Activated T-cell treated with anti-CD3 and anti-CD28 coated beads, Interleukin-2, amount 50 U/mL, for 4 hours (primary cell): ENCODE measurements at places on chromosomes 6 and 20. TPM values are rescaled to one million over a fixed set of nuclear protein-coding genes. Genes with fewer than 3 reads are reported as not detected.
A peak's percentile ranks its signal among the peaks of the same experiment; 100 is the strongest.

Gene C6orf163
- 0.71 TPM for total RNA-seq

Gene BMP6
- not detected for total RNA-seq

Gene CAGE1
- 0.13 TPM for total RNA-seq

Gene GATA5
- not detected for total RNA-seq

Gene FITM2
- 2.1 TPM for total RNA-seq

DNA sequence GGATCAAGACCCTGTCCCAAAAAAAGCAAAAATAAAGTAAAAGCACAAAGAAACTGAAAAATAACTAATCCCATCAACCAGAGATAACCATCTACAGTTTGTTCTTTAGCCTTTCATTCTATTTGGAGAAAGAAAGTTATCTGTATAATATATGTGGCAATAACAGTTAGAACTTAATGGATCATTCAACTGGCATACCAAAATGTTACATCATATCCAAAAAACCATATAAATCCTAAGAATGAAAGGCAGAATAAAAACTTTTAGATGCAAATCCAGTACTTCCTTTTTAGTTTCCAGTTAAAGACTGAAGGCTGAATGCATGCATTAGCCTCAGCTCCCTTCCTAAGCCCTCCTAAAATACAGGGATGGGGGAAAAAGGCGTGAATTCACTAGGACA is 25.2 kb downstream of the ILRUN start:
- no peak for DNase-seq

DNA sequence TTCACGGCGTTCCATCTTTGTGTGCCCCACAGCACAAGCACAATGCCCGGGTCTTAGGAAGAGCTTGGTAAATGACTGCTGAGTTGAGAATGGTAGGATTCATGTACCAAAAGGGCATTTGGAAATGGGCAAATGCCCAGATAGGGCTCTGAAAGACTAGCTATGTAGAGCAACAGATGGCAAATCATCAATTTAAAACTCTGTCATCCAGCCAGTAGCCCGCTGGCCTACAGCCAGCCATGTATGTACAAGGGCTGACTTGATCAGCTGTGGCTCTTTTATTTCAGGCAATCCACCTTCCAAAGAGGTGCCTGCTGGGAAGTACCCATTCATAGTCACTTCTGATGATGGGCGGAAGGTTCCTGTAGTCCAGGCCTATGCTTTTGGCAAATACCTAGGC is 35.1 kb downstream of the NT5E start:
- DNase-seq = no peak

DNA sequence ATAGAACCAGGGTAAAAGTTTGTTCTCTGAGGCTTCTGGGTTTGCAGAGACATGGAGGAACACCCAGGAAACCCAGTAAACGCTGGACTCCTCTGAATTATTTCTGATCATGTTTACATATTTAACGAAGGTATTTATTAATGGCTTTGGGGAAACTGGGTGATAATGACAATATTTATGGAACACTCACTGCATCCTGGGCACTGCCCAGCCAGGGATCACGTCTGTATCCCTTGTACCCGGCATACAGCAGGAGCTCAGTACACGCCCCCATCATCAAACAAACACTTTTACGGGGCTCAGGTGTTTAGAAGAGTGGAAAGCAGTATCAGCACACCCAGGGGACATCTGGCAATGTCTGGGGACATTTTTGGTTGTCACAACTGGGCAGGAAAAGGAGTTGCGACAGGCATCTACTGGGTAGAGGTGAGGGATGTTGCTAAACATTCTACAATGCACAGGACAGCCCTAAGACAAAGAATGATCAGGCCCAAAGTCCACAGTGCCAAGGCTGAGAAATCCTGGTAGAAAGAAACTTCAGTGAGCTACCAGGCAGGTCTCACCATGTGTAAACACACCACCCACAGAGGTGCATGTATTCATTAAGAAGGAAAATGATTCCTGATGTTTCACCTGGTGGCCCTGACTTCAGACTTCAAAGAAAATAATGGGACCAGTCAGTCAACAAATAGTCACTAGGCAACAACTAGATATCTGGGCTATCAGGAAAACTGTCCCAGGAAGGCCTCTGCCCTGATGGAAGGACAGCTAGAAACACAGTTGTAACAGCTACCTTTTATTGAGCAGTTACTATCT is 35.3 kb downstream of the ZMYND8 start:
- DNase-seq = no peak

DNA sequence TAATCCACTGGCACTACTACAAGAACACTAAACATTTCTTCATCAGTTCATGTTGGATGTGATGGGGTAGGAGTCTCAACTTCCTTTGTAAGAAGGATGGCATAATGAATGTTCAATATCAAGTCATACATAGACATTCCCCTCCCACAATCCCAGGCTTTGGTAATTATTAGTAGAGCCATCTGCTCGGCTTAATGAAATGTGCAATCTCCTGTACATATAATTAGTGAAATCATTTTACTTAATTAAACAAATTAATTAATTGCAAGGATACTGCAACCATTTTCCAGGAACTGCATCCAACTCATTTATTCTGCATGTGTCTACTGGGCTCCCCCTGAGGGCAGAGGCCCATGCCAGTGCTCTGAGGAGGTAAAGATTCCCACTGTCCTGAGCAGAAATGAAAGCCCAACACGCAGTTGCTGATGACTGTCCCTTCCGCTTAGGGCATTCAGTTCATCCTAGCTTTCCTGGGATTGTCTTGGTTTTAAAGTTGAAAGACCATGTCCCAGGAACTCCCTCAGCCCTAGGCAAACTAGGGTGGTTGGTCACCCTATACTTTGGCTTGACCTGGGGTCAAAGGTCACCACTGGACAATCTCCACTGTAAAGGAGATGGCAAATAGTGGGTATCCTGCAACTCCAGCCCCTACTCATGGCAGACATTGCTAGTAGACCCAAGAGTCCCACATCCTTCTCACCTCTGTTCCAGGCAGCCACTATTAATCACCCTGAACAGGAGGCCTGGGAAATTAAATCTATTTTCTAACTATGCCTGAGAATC is 109.8 kb downstream of the TRERF1 start:
- no peak for DNase-seq

DNA sequence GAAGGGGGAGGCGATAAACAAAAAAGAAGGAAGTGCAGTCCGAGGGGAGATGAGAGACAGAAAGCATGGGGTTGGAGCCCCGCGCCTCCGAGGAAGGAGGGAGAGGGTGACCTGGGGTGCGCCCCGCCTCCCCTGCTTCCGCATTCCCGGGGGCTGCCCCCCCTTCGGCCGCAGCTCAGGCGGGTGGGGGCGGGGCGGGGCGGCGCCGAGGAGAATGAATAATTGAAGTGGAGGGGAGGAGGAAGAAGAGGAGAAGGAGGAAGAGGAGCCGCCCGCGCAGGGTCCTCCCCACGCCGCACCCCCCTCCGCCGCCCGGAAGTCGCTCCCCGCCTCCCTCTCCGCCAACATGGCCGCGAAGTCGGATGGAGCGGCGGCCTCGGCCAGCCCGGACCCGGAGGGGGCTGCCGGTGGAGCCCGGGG is at the start of gene XKR7:
Gene XKR7, plus strand, starts transcription at position 322 of the 420 bp plus-strand sequence. Its CDS starts 25 bp downstream, at position 347.
- no peak for DNase-seq

DNA sequence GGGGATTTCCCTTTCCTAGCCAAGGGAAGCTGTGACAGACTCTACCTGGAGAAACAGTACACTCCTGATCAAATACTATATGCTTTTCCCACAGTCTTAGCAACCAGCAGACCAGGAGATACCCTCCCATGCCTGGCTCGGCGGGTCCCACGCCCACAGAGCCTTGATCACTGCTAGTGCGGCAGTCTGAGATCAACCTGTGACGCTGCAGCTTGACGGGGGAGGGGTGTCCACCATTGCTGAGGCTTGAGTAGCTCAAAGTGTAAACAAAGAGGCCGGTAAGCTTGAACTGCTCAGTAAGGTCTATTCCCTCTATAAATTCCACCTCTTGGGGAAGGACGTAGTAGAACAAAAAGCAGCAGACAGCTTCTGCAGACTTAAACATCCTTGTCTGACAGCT is 63.2 kb downstream of the WASF1 start:
- DNase-seq = no peak

DNA sequence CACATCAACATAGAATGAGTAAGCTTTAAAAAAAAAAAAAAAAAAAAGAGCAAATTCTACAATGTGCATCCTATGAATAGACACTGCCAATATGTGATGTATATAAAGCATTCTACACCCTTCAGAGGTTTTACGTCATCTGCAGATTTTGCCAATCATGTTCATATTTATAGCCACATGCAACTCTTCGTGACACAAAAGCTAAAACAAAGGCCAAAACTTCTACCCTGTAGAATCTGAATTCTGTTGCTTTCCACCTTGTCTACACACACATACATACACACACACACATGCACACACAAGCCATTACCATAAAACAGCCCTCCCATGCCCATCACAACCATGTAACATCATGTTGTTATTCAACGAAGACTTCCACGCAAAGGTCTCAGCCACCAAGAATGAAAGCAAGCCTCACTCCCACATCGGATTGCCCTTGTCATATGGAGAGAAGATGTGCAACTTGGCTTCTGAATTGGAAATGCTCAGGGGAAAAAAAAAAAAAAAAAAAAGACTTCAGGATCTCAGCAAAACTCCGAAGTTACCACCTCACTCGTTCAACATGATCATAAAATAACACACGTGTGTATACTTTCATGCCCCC is 479.4 kb upstream of the JARID2 start:
- DNase-seq = no peak

- no peak for DNase-seq
These were observed 539.1 kb downstream of the CD83 start for GRCh38 chr6:14656649-14657048.

GRCh38 chr6:5878792-5879191 is 127.9 kb downstream of the NRN1 start:
- no peak for DNase-seq

- no peak for DNase-seq
These were observed 14.9 kb upstream of the TCFL5 start for GRCh38 chr20:62876501-62876901.

GRCh38 chr6:109381061-109381746 is 1.1 kb downstream of the CD164 start:
- no peak for DNase-seq

- no peak for DNase-seq
These were observed 789 bp downstream of the CCND3 start for GRCh38 chr6:41940759-41941279.

DNA sequence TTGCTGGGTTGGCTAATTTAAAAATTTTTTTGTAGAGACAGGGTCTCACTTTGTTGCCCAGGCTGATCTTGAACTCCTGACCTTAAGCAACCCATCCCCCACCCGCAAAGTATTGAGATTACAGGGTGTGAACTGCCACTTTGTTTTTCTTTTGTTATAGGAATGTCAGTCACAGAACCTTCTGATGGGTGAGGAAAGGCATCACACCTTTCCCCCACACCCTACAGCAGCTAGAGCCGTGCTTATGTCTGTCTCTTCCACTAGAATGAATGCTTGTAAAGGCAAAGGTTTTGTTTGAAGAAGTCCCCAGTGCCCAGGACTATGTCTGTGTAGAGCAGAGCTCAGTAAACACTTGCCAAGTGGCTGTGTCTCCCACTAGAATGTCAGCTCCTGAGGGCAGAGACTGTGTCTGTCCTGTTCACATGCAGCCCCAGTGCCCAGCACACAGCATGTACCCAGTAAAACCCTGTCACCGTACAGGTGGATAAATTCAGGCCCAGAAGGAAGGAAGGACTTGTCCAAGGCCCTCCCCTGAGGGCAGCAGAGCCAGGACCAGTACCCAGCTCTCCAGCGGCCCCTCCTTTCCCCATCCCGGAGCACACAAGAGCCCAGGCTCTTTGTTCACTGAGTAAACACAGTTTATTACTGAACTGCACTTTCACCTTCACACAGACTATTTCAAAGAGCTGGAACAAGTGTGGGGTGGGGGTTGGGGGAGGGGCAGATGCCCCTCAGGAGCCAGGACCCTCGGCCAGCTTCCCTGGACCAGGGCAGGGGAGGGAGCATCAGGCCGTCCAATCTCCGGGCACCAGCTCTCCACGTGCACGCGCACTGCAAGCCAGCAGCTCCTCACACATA is 26.4 kb downstream of the COX4I2 start:
- no peak for DNase-seq

DNA sequence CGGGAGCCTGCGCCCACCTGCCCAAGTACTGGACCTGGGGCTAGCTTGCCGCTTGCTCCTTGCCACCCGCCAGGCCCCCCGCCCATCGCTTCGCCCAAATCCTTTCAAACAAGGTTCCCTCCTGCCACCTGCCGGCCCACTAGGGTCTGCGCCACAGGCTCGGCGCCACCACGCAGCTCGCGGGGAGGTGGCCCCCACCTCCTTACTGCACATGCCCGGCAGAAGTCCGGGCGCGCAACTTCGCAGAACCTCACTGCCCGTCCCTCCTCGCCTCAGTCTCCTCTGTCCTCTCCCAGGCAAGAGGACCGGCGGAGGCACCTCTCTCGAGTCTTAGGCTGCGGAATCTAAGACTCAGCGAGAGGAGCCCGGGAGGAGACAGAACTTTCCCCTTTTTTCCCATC is 11.2 kb downstream of the GNAS-AS1 start:
- peak; percentile 31 for DNase-seq

- DNase-seq = no peak
These were observed 7.0 kb upstream of the DSE start for GRCh38 chr6:116363759-116364158.

DNA sequence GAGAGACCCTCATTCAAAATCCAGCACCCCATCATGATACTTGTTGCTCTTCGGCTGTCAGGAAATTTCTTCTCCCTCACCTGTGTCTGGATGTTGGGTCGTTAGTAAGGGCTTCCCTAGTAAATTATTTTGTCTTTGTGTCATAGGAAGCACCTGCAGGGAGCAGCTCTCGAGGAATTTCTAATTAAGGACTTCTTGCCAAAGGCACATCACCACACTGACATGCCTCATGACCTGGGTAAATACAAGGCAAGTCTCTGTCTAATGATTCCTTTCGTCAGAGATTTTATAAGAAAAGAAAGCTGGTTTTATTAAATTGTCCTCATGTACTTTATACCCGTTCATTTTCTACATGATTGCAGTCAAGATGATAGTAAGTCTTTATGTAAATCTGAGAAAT is at the start of gene NOX3:
Gene NOX3, minus strand, starts transcription at position 74 of the 400 bp plus-strand sequence. Its CDS starts 39 bp downstream, at position 35.
- no peak for DNase-seq

DNA sequence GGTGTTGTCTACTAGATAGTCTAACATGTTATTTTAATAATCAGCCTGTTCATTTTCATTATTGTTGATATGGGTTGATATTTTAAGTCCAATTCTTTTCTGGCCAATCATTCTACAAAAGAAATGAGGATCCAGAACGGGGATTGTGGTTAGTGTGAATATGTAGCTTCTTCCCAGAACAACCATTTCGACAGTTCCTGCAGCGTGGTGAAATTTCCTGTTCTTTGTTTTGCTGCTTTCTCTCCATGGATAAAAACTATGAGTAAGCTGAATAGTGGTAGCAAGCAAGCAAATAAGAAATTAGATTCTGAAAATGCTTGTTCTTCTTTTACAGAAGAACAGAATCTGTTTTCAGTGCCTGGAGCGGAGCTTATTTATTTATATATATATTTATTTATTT is 65.5 kb upstream of the F13A1 start:
- DNase-seq = no peak

DNA sequence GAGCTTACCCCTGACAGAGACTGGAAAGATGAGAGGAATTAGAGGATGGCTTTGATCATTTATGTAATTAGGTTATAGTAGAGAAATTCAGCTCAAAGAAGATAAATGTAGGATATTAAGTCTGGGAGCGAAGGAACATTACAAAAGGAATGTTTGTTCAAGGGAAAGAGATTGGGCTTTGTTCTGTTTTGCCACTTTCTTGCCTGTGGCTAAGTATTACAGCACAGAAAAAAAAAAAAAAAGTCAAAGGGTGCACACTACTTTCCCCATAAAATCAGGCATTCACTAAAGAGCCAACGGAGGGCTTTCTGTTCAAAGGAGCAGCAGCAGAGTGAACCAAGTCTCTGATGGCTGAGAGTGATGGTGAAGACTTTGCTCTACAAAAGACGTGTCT is 5.0 kb upstream of the HDDC2 start:
- DNase-seq = no peak
